HepG2 (cell line): ENCODE measurements at places on chromosomes 7 and 10. TPM values are rescaled to one million over a fixed set of nuclear protein-coding genes. Genes with fewer than 3 reads are reported as not detected.
A peak's percentile ranks its signal among the peaks of the same experiment; 100 is the strongest.

GRCh38 chr10:130190055-130190736 lies 54.0 kb downstream of the GLRX3 start:
- DNase-seq: peak; percentile 68
- no peaks in the 10 kb centered on the region for H3K4me1 ChIP-seq
- no peak overlapping the region for H3K4me3 ChIP-seq
- H3K27ac ChIP-seq: no peak overlapping the region
- H3K27me3 ChIP-seq: no peaks in the 10 kb centered on the region

VSIR gene
- total RNA-seq: 0.36 and 0.44 TPM in 2 replicates

SVIL gene
- total RNA-seq: 4.8 and 12.1 TPM in 2 replicates

KIAA1217 gene
- total RNA-seq: 9.8 and 10.9 TPM in 2 replicates

EVX1 gene
- total RNA-seq: not detected in 2 replicates

HOXA2 gene
- 0.22 TPM in 1 of 2 replicates, not detected in the other for total RNA-seq

METTL2B gene
- total RNA-seq: 33.1 and 40.1 TPM in 2 replicates

LIPJ gene
- total RNA-seq: not detected in 2 replicates

FAM171A1 gene
- 17.8 and 21.5 TPM in 2 replicates for total RNA-seq

GRCh38 chr10:112838784-112839481 lies 111.1 kb upstream of the TCF7L2 start:
- no peak for DNase-seq
- no peak overlapping the region for H3K27ac ChIP-seq
- peaks cover 62% of the 10 kb centered on the region for H3K4me1 ChIP-seq
- H3K36me3 ChIP-seq: no peaks in the 10 kb centered on the region
- H3K4me3 ChIP-seq: no peak overlapping the region

- no peaks in the 10 kb centered on the region for H3K27me3 ChIP-seq
- no peak overlapping the region for H3K27ac ChIP-seq
Observed at GRCh38 chr7:148261996-148262688, 328.4 kb upstream of the C7orf33 start.
